Ovary (tissue), 10 donors: ENCODE measurements at places on chromosomes 6 and 20. TPM values are rescaled to one million over a fixed set of nuclear protein-coding genes. Genes with fewer than 3 reads are reported as not detected.
A peak's percentile ranks its signal among the peaks of the same experiment; 100 is the strongest.

DNA sequence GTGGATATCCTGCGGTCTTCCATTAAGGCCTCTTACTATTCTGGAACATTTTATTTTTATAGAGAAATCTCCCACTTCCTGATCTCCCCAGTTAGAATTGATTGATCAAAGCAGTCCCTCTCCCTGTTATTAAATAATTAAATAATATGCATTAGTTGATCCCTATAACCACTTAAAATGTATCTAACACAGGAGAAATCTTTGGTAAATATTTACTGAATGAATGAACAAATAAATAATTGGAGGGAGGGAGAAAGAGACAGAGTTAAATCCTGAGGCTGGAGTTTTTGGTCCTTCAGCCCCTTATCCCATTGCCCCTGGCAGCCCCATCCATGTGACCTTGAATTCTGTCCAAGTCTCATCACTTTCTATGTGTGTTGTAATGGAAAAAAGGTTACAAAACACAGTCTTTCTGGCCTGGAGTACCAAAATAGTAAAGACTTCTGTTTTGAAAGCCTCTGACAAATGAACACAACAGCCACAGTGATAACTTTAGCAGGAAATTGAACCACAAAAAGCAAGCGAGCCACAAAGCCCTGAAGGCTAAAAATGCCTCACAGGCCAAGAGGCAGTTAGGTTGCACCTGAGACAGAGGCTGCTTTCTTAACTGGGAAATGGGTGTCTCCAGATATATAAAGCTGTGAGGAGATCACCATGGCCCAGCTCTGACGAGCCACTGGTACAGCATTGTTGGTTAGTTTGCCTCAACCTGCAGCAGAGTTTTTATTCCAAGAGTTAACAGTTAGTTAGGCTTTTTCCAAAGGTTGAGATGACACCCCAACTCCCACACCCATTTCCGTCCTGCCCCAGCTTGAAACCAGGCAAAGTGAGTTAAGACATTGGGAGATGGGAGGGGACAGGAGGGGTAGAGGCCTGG lies 11.3 kb downstream of the NT5E start:
- DNase-seq = peak; percentile 78

DNA sequence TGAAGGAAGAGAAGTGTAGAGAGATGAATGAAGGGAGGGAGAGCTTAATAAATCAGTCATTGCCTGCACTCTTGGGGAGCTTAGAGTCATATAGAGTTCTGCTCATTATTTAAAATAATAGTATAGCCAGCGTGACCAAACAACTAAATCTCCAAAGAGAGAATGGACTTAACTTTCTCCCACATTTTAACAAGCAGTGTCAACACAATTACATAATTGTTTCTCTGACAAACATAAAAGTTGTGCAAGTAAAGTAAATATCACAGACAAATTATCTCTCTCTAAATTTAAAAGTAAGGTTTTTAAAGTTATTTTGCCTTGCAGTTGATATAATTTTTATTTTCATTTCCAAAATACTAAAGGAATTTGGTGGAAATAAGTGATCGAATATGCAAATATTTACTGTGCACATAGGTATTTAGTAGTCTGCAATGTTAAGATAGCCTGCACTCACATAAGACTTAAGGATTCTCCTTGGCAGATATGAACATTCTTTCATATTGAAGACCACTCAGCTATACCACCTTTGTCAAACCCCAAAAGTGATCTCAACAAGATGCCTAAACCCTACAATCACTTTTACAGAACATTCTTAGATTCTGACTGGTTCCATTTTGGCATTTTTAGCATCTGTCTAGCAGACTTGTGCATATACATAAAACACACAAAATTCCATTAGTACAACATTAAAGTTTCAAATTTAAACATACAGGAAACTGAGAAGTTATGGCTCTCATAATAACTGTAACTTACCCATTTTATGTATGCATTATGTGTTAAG lies 67.7 kb downstream of the KIF6 start:
- DNase-seq = no peak

- DNase-seq = no peak
Observed at GRCh38 chr6:37365791-37366190, 12.0 kb downstream of the RNF8 start.

GRCh38 chr20:18005170-18005989 lies 36.6 kb downstream of the MGME1 start:
- DNase-seq = no peak

PACSIN1 gene
- not detected for total RNA-seq
